ENCODE measurements at places on chromosomes 3 and 15.

GRCh38 chr3:184585545-184585944 is 24.0 kb downstream of the EPHB3 start:
- no peak for DNase-seq

DNA sequence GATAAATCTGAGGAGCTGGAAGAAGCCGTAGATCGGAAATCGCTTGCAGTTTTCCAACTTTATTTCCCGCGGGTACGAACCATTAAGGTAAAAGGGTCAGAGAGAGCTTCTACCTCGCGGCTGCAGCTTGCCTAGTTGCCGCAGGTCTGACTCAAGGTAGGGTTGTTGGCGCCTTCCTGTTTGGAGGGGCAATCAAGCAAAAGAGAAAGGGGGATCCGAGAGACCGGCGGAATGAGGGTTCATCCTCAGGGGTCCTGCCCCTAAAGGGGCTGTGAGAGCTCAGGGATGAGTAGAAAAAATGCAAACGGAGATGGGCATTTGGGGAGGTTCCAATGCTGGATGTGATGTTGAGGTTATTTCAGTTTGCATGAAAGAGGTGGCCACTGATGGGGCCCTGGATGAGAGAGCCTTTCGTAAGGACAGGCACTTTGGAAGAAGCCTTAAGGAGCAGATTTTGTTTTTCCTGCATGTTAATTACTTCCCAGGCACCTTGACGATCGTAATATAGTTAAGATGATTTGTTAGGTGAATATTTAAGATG is 265.4 kb downstream of the CGGBP1 start:
- no peak for DNase-seq

DNA sequence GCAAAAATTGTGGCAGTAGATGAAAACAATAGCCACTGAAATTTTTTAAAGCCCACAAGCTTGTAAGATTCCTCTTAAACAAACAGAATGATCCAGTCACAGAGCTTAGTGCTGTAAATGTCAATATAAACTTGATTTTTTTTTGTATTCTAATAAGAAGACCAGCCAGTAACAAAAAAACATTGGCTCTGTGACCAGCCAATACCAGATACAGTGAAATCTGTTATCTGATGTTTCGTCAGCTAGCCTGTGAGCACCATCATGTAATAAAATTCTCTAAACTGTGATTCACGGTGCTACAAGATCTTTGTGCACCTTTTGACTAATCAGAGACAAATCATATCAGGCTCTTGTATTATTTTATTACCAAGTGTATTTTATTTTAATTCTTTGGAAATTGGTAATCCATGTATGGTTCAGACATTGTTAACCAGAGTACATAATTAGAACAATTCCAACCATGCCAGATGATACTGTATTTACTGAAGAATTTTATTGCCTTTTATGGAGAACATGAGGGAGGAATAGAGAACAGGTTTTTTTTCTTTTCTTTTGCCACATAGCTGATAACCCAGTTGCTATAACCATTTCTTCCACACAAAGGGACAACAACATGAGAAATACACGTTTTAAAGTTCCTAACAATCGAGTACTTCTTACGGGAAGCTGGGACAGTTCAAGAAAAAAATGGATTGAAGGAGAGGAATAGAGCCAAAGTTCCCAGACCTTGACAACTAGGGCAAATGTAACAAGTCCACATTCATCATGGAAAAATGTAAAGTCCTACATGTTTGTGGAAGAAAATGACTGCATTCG is 71.9 kb downstream of the FILIP1L start:
- DNase-seq: no peak

GRCh38 chr3:66267031-66267430 is 46.2 kb downstream of the SLC25A26 start:
- DNase-seq: peak; percentile 7

GRCh38 chr3:51544011-51544775 is 5.7 kb downstream of the RAD54L2 start:
- DNase-seq: no peak

DNA sequence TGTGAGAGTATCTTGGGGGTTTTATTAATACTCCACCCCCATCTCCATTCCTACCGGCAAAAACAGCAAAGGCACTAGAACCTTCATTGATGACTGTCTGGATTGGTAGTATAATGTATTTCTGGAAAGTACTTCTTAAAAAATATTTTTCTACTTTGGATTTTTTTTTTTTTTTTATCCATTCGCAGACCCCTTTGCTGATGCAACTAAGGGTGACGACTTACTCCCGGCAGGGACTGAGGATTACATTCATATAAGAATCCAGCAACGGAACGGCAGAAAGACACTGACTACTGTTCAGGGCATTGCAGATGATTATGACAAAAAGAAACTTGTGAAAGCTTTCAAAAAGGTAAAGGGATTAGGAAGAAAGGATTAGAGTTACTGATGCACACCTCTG is 1.2 kb downstream of the EIF1B start:
- peak; percentile 50 for DNase-seq

GRCh38 chr3:179036226-179036625 is 35.4 kb downstream of the ZMAT3 start:
- no peak for DNase-seq

DNA sequence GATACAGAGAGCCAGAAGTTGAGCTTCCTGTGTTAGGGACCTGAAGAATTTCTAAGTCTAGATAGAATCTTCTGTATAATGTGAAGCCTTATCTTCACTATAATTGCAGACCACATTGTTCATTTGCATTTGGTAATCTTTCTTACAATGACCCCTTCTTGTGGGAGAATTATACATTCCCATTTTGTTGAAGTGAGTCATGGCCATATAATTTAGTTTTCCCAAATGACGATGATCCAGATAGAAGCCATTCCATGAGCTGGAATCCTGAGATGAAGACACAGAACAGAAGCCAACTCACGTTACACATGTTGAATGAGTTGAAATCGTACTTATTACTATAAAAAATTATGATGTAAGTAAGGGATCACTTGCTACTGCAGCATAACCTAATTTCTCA is 187.8 kb downstream of the TUSC7 start:
- DNase-seq: no peak

DNA sequence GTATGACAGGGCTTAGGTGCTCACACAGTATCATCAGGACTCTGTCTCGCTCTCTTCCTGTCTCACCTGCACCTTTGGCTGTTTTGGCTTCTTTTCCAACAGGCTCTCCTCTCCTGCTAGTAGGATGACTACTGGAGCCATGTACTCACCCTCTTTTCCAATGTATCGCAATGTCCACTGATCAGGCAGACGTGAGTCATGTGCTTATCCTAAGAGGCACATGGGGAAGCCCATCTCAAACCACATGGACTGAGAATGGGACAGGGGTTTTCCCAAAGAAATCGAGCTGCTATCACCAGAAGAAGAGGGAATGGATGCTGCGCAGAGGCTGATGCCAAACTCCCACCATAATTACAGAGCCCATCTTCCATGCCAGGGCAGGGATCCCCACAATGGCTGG is 180.6 kb downstream of the IL5RA start:
- DNase-seq: no peak

- DNase-seq: no peak
These were observed at the start of gene INSYN1 for GRCh38 chr15:73753250-73754130. TSS of gene INSYN1 (minus strand) at chr15:73753351. CDS start at chr15:73751130, 2,221 bp downstream.

DNA sequence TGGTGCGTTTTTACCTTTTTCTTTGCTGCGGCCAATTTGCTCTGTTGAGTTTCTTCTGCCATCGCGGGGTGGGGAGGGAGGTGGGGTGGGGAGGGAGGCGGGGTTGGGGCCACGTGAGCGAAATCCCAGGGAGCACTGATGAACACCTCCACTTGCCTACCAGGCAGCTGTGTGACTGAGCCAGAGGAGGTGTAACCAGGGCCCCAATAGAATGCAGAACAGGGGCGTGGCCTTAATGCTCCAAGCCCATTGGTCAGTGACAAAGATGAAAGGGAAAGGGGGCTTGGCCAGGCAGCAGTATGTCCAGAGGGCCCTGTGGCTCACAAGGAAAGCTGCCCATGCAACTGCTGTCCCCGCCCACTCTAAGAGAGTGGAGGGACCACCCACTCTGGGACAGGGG is 21.4 kb upstream of the OR4F6 start:
- DNase-seq: no peak

GRCh38 chr15:40424483-40425115 is 16.2 kb upstream of the BAHD1 start:
- no peak for DNase-seq

DNA sequence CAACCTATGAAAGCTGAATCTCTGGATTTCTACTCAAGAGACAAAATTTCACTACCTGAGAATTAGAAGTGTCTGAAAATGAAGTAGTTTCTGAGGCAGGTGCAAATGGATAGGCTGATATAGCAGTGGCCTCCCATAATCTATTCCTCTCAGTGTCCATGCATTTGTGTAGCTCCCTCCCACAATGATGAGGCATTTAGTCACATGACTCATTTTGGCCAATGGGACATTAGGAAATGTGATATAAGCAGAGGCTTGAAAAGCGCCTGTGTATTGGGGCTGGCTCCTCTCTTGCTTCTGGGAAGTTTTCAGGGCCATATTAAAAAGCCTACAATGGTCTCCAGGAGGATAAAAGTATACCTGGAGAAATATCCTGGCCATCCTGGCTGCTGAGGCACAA is 79.7 kb upstream of the MRPL3 start:
- DNase-seq: no peak

GRCh38 chr3:113153499-113154107 is 57.8 kb upstream of the BOC start:
- no peak for DNase-seq

DNA sequence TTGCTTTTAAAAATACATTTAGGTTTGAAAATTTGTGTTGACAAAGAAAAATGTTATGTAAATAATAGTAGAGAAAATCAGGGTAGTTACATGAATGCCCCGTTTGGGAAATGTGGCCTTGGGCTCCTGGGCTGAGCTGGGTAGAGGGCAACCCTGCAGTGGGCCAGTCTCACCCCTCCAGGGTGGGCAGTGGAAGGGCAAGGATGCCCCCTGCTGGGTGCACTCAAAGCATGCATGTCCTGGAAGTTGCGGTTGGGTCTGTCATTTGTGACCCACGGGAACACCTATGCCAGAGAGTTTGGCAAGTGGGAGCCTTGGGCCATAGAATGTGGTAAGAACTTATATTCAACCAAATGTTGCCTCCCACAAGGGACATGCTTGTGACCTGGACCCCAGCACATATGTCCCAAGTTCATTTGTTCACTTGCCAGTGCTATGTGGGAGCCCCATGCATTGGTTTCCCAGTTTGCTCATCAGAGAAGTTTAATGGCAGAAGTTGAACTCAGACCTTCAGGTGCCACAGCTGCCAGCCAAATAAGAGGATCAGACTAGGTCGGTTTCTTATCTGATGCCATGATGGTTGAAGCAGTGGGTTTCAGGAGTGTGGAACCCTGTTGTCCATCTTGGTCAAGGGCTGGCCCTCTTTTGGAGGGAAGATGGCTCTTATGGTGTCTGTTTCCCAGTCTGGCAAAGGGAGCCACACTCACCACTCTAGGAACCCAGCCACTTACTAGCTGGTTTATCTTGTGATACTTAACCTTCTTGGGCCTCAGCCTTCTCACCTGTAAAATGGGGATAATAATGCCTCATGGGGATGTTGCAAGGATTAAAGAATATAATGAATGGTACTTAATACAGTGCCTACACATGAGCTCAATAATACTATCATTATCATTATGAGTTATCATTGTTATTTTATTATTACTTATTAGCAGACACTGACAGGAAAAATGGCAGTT is 2.5 kb upstream of the PLCB2 start:
- DNase-seq: peak; percentile 81

- DNase-seq: no peak
These were observed 189.3 kb upstream of the TPM1 start for GRCh38 chr15:62853114-62853840.

- no peak for DNase-seq
These were observed 19.9 kb downstream of the TMEM212 start for GRCh38 chr3:171862993-171863521.

DNA sequence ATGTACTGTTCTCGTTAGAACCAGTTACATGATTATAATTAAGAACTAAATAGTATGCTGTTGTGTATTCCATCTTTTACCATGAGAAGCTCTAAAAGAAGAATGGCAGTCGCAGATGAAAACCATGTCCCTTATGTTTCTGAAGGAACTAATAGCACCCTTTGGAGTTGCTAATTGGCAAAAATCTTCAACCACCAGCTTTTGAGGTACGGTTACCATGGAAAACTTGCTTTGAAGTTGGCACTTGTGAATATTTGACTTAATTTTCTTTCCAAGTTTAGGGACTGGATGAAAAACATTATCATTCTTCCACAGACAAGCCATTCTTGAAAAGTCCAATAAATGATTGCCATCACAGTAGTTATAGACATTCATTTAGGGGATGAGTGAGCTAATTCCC is 666.6 kb upstream of the ROBO1 start:
- DNase-seq: no peak

DNA sequence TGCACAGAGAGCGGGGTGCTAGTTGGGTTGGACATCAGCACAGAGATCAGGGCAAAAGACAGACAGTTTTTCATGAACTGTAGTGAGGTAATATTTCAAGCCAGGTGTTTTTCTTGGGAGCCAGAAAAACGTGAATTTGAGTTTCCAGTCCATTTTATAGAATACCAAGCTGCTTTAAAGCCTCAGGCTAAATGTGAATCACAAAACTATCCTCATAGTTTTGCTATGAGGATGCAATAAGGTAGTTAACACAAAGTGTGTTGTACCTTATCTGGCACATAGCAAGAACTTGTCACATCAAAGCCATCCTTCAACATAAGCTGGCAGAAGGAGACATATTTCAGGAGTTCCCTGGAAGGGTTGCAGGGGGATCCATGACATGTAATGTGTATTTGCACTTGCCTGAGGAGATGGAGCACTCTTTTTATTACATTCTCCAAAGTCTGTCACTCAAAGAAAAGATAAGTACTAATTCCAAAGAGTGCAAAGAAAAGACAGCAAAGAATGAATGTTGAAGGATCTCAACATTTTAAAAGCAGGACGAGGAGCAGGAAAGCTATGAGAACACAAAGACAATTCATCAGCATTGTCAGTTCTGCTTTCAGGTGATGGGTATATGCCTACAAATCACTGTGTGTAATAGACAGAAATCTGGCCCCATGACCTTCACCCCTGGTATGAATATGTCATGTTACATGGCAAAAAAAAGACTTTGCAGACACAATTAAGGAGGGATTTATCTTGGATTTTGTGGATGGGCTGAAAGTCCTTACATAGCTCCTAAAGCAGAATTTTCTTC is 1046.4 kb downstream of the NTRK3 start:
- DNase-seq: no peak

DNA sequence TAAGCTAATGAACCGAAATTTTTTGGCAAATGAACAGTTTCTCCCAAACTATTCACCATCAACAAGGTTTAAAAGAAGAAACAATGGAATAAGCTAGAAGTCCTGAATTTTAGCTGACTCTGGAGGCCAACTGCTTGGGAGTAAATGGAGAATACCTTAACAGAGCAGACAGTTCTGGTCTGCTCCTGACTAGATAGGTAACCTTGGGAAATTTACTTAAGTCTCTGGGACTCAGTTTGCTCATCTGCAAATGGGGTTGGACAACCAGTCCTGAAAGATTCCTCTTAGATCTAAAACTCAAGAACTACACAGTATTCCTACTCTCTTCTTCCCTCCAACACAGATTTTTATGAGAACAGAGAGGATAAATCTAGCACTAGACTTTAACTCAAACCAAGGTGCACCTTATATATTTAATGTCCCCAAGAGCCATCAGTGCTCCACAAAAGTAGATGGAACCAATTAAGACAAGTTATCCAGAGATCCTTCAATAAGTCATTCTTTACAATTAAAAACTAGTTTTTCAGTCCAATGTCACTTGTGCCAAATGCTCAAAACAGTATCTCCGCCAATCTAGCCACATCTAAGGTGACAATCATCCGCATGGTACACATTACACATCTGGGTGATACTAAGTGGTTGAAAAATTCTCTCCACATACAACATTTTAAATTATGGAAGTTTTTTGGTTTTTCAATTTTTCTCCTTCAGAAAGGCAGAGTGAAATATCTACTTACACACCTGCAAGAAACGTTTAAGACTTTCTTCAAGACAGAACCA is 1.5 kb downstream of the RHOA start:
- no peak for DNase-seq
